ENCODE measurements at places on chromosomes 12 and 14.
A peak's percentile ranks its signal among the peaks of the same experiment; 100 is the strongest.

GRCh38 chr12:53065975-53066931 is 12.9 kb downstream of the SPRYD3 start:
- no peak for DNase-seq

- no peak for DNase-seq
Observed at GRCh38 chr12:49068879-49069506, 786 bp downstream of the RHEBL1 start.

DNA sequence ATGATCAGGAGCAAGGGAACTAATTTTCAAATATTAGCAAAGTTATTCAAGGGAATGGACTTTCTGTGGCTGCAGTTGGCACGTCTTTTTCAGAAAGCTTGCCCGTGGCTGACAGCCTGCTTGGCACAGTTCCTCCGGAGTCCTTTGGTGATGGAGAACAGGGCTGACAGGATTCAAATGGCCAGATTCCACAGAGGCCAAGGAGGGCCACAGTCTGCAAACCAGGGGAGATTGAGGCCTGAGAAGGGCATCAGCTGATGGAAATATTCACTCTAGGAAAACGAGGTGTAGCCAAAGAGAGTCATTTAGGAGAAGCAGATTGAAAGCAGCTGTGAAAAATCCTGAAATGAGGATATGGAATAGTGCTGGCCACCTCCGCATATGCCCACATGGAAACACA is 178.3 kb downstream of the EMP1 start:
- DNase-seq: no peak

- DNase-seq: peak; percentile 36
Observed at GRCh38 chr12:19643635-19644034, 204.3 kb downstream of the AEBP2 start.

- DNase-seq: no peak
Observed at GRCh38 chr14:93520053-93520607, 89.4 kb downstream of the UNC79 start.
